ENCODE measurements at places on chromosomes 16 and 17. TPM values are rescaled to one million over a fixed set of nuclear protein-coding genes. Genes with fewer than 3 reads are reported as not detected.

AURKB gene
- 170 TPM for total RNA-seq

- H3K36me3 ChIP-seq = peaks cover 4% of the 10 kb centered on the region
- no peaks in the 10 kb centered on the region for H3K4me1 ChIP-seq
- DNase-seq = no peak
- H3K27ac ChIP-seq = no peak overlapping the region
Measured at GRCh38 chr16:27771201-27771910, 221.4 kb downstream of the KATNIP start.

DNA sequence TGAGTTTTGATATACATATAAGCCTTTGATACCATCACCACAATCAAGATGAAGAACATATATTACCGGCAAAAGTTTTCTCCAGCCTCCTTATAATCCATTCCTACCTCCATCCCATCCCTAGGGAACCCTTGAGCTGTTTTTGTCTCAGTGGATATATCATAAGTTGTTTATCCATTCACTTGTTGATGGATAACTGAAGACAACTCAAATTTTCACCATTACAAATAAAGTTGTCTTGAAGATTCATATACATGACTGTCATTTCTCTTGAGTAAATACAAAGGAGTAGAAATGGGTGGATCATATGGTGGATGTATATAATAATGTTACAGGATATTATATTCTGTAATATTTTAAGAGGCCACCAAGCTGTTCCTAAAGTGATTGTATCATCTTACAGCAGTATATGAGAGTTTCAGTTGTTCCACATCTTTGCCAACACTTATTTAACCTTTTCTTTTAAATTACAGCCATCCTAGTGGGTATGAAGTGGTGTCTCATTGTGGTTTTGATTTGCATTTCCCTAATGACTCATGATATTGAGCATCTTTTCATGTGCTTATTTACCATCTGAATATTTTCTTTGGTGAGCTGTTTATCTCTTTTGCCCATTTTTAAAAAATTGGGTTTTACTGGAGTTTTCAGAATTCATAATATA lies 17.4 kb downstream of the NF1 start:
- H3K36me3 ChIP-seq = peaks cover 1% of the 10 kb centered on the region
- H3K27ac ChIP-seq = no peak overlapping the region
- H3K27me3 ChIP-seq = no peaks in the 10 kb centered on the region
- H3K4me3 ChIP-seq = no peak overlapping the region
- H3K4me1 ChIP-seq = peaks cover 19% of the 10 kb centered on the region
- no peak for DNase-seq

GRCh38 chr17:66716236-66717026 lies 118.5 kb upstream of the CACNG5 start:
- no peak overlapping the region for H3K4me3 ChIP-seq
- H3K27ac ChIP-seq = no peak overlapping the region
- peaks cover 35% of the 10 kb centered on the region for H3K36me3 ChIP-seq
- H3K4me1 ChIP-seq = peaks cover 41% of the 10 kb centered on the region
- DNase-seq = no peak
- no peaks in the 10 kb centered on the region for H3K27me3 ChIP-seq

NOTUM gene
- 0.41 TPM for total RNA-seq

Measured in activated CD8-positive, alpha-beta T cell treated with anti-CD3 and anti-CD28 coated beads for 36 hours (primary cell).